ENCODE measurements at places on chromosomes 12 and 14.

DNA sequence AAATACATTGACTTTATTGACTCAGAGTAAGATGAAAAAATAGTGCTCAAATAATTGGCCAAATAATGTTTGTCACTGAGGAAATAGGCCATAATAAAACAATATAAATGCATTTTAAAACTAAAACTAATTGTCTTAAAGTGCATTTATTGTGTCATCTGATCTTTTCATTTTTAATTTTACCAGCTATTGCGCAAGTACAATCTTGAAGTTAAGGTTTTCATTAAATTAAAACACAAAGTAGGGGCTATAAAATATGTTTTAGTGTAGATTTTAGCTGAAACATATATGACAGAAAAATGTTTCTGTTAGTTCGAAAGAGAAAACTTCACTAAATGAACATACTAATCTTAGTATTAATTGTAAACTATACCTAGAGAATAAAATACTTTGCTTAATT lies 832.8 kb downstream of the FSCB start:
- DNase-seq, result no peak

GRCh38 chr12:66140731-66141130 lies 10.2 kb upstream of the LLPH start:
- peak; percentile 46 for DNase-seq

GRCh38 chr12:70243510-70244371 lies 508 bp downstream of the CNOT2 start:
- DNase-seq, result peak; percentile 73

DNA sequence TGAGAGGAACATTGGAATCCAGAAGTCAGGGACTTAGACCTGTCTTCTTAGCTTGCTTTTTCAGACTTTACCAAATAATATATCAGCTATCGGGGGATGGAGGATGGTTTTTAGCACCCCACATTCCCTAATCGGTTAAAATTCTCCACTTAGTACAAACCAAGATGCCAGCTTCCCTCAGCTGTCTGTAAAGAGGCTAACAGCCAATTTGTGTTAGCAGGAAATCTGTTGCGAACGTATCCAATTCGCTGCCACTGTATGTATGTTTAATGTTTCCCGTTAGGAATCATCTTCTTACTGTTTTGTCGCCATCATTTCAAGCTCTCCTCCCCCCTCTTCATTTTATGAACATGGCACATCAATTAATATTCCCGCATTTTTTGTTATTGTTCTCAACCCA lies 289.0 kb downstream of the BCL11B start:
- no peak for DNase-seq

DNA sequence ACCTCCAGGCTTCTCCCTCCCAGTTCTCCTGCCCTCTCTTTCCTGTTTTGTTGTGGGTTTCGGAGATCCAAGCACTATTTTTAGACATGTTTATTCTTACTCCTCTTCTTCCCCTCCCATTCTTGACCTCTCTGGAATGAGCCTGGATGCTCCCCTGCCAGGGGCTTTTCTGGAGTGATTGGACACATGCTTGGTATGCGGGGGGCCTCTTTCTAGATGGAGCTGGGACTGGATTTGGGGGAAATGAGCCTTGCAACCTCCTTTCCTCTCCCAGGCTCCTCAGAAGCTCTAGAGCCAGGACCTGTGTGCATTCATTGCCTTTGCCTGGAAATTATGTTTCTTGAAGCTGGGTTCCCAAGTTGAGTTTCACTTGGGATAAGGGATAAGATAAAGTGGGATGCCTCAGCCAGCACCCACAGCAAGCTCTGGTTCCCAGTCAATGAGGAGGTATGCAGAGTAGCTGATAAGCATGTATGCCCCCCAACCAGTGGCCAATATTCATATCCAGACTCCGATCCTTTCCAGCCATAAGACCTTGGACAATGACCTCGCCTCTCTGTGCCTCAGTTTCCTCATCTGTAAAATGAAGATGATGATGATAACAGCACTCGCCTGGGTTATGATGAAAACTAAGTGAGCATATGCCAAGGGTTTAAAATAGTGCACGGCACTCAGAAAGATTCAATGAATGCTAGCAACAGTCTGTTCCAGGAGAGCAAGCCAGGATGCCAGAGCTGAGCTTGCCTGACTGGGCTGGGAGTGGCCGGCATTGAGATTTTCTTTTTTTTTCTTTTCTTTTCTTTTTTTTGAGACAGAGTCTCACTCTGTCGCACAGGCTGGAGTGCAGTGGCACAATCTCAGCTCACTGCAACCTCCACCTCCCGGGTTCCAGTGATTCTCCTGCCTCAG lies 97.8 kb downstream of the SCARB1 start:
- no peak for DNase-seq

DNA sequence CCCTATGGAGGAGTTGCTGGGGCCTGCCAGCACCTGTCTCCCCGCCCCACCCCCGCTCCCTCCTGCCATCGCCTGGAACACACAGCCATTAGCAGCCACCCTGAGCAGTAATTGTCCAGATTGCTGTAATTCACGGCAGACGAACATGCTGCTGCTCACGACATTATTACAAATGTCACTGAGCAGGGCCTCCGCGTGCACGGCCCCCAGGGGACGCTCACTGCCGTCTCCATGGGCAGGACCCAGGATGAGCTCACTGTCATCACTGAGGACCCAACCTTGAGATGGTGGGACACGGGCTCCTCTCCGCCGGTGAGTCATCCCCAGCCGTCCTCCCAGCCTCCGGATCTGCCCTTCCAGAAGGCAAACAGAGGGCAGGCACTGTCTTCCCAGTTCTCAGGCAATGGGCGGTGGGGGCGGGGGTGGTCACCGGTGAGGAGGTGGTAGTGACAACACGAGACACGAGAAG lies 100.4 kb downstream of the RFLNA start:
- DNase-seq, result no peak

DNA sequence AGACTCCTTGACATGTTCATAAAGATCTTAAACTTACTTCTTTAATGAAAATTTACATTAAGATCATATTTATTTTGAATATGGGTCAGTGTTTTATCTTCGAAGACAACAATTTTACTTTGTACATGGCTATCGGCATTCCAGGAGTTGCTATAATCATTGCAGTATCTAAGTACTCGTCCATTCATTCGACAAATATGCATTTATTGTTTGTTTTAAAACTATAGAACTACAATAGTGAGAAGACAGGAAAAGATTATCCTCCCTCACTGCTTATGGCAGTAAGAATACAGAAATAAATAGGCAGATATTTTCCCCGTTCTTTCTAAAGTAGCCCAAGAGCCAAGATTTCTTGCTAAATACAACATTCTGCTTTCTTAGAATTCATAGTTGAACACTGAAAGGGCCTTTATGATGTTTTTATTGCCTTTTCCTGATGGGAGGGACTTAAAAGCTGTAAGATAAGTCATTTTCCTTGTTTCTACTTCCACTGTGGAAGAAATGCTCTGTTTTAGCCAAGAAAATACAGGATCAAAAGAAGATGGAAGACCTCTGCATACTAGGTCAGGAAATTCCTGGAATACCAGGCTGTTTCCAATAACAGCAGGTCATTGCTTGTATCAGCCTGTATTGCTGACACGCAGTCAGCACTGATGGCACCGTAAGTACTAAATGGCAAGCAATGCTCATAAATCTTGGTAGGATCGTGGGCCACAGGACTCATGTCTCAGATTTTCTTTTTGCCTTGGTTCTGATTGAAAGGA lies 521.0 kb upstream of the ATP2B1 start:
- no peak for DNase-seq

DNA sequence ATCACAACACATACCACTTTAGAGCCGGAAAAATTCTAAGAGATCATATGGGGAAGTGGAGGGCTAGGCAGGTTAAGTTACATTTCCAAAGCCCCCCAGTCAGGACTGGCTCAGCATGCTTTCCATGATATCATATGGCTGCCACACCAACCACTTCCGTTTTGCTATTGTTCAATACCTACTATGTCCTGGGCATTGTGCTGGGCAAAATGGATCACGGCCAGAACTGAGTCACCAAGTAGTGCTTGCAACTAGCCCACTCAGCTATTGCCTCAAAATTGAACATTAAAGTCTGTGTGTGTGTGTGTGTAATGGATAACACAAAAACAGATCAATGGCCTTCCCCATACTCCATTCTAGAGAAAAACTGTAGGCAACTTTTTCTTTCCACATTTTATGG lies 22.7 kb downstream of the WIF1 start:
- DNase-seq, result no peak

GRCh38 chr14:99119554-99120525 lies 152.2 kb downstream of the BCL11B start:
- DNase-seq, result no peak

DNA sequence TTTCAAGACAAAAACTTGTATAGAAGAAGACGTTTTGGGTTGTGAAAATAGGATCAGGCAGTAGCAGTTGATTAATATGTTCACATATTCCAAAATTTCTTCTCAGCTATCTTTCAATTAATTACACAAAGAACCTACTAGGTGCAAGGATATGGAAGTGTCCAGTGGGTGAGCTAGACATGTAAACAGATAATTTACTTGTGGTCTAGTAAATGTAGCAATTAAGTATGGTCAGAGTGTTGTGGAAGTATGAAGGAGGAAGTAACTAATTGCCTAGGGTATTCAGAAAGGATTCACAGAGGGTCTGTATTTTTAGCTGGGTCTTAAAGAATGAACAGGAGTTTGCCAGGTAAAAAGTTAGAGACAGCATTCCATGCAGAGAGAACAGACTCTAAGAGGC lies 5.9 kb downstream of the GOLGA5 start:
- DNase-seq, result no peak

- DNase-seq, result peak; percentile 15
These were observed 1.3 kb downstream of the SBNO1 start for GRCh38 chr12:123363390-123363739.

- no peak for DNase-seq
These were observed 243.7 kb downstream of the AKAP6 start for GRCh38 chr14:32572867-32573150.

All from ACHN (cell line).